ENCODE measurements at places on chromosomes 6 and 20. TPM values are rescaled to one million over a fixed set of nuclear protein-coding genes. Genes with fewer than 3 reads are reported as not detected.

ARFGAP1 gene
- 93.8 TPM for total RNA-seq

MRPS10 gene
- total RNA-seq: 34.6 TPM

KCNG1 gene
- total RNA-seq: not detected

EHMT2 gene
- total RNA-seq: 61.0 TPM

COL10A1 gene
- not detected for total RNA-seq

LGSN gene
- not detected for total RNA-seq

TFAP2A gene
- not detected for total RNA-seq

CFAP61 gene
- total RNA-seq: not detected

PRR18 gene
- not detected for total RNA-seq

MCHR2 gene
- total RNA-seq: not detected

RALGAPA2 gene
- 28.6 TPM for total RNA-seq

GRM1 gene
- not detected for total RNA-seq

KIFC1 gene
- total RNA-seq: 76.9 TPM

BEND3 gene
- 4.0 TPM for total RNA-seq

FOXF2 gene
- total RNA-seq: not detected

RAET1E gene
- total RNA-seq: not detected

MACROD2 gene
- total RNA-seq: not detected

AP5S1 gene
- total RNA-seq: 17.3 TPM

RBPJL gene
- 0.17 TPM for total RNA-seq

SRSF12 gene
- not detected for total RNA-seq

TBPL1 gene
- 27.5 TPM for total RNA-seq

PPP1R3G gene
- total RNA-seq: not detected

LMBRD1 gene
- 26.8 TPM for total RNA-seq

PHACTR3 gene
- total RNA-seq: not detected

GHRH gene
- total RNA-seq: not detected

SLC25A27 gene
- total RNA-seq: not detected

RWDD2A gene
- 1.4 TPM for total RNA-seq

ADGRB3 gene
- total RNA-seq: not detected

TFAP2D gene
- not detected for total RNA-seq

NOTCH4 gene
- total RNA-seq: 0.37 TPM

TSPYL4 gene
- total RNA-seq: 17.6 TPM

IL17F gene
- total RNA-seq: 1.5 TPM

BACH2 gene
- 25.5 TPM for total RNA-seq

ADTRP gene
- 9.2 TPM for total RNA-seq

RNF182 gene
- total RNA-seq: not detected

RXRB gene
- 44.1 TPM for total RNA-seq

SLC35F1 gene
- not detected for total RNA-seq

TBX18 gene
- total RNA-seq: not detected

TXLNB gene
- 0.42 TPM for total RNA-seq

STMND1 gene
- not detected for total RNA-seq

EMILIN3 gene
- 0.10 TPM for total RNA-seq

BTN1A1 gene
- total RNA-seq: not detected

ZBTB46 gene
- 0.54 TPM for total RNA-seq

FOXS1 gene
- total RNA-seq: not detected

SLC16A10 gene
- total RNA-seq: 1.0 TPM

ZNF391 gene
- total RNA-seq: 0.76 TPM

LAMA4 gene
- not detected for total RNA-seq

ADGRF1 gene
- not detected for total RNA-seq

ULBP2 gene
- total RNA-seq: 2.9 TPM

TMEM14A gene
- 14.4 TPM for total RNA-seq

SNTA1 gene
- total RNA-seq: 1.3 TPM

BMP2 gene
- total RNA-seq: not detected

SLC32A1 gene
- total RNA-seq: not detected

LRRC1 gene
- 4.4 TPM for total RNA-seq

BANF2 gene
- total RNA-seq: not detected
